Osteoblast (primary cell): ENCODE measurements at places on chromosomes 3 and 15. TPM values are rescaled to one million over a fixed set of nuclear protein-coding genes. Genes with fewer than 3 reads are reported as not detected.

OR4M2 gene
- not detected in 2 replicates for total RNA-seq

MASP1 gene
- 1.2 and 1.4 TPM in 2 replicates for total RNA-seq

MYO5C gene
- under 0.01 TPM in 2 replicates for total RNA-seq

RPP25 gene
- 6.2 and 6.9 TPM in 2 replicates for total RNA-seq

MAGI1 gene
- total RNA-seq = 61.0 and 66.6 TPM in 2 replicates

GRCh38 chr15:66901336-66902100, 163.9 kb upstream of the SMAD3 start:
- no peaks in the 10 kb centered on the region for H3K36me3 ChIP-seq
- no peak overlapping the region for H3K4me3 ChIP-seq
- no peaks in the 10 kb centered on the region for H3K27me3 ChIP-seq
- H3K4me1 ChIP-seq = peaks cover 23% of the 10 kb centered on the region
- peak overlapping the region; percentile 87 for H3K27ac ChIP-seq

GRCh38 chr3:40877631-40878463, 321.5 kb upstream of the CTNNB1 start:
- no peaks in the 10 kb centered on the region for H3K27me3 ChIP-seq
- no peaks in the 10 kb centered on the region for H3K36me3 ChIP-seq
- H3K4me3 ChIP-seq = peak overlapping the region; percentile 40
- peak; percentile 72 for DNase-seq
- H3K27ac ChIP-seq = peak overlapping the region; percentile 62
- H3K4me1 ChIP-seq = peaks cover 20% of the 10 kb centered on the region

GRCh38 chr15:68797599-68798345, 22.9 kb downstream of the ANP32A start:
- H3K36me3 ChIP-seq = no peaks in the 10 kb centered on the region
- peaks cover 21% of the 10 kb centered on the region for H3K4me1 ChIP-seq
- DNase-seq = peak; percentile 75
- no peak overlapping the region for H3K27ac ChIP-seq

GRCh38 chr3:107208100-107208499, 169.1 kb upstream of the CCDC54 start:
- H3K4me1 ChIP-seq = peaks cover 48% of the 10 kb centered on the region
- peak overlapping the region; percentile 18 for H3K4me3 ChIP-seq
- peak; percentile 73 for DNase-seq
- no peaks in the 10 kb centered on the region for H3K27me3 ChIP-seq
- H3K36me3 ChIP-seq = no peaks in the 10 kb centered on the region

DNA sequence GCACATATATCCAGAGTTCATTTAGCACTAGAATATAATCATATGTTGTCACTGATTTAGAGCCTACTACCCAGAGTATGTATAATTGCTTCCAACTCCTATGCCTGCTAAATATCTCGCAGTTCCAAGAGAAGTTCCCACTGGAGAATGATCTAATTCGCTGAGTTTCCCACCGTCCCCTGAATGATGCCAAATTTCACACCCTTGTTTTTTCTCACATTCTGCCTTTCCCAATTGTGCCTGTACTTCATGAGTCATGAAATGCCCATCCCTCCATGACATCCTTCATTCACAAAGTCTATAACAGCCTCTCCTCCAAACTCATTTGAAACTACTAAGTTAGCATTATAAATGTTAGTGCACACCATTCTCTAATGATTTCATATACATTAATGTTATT, 177.2 kb downstream of the CBLB start:
- peaks cover 31% of the 10 kb centered on the region for H3K36me3 ChIP-seq
- no peak overlapping the region for H3K27ac ChIP-seq
- H3K27me3 ChIP-seq = no peaks in the 10 kb centered on the region
- peaks cover 8% of the 10 kb centered on the region for H3K4me1 ChIP-seq
- H3K4me3 ChIP-seq = no peak overlapping the region
